Esophagus muscularis mucosa (tissue), 4 donors: ENCODE measurements at places on chromosomes 6 and 20. TPM values are rescaled to one million over a fixed set of nuclear protein-coding genes. Genes with fewer than 3 reads are reported as not detected.

PACSIN1 gene
- total RNA-seq = 0.42 TPM

VEGFA gene
- 44.0 TPM for total RNA-seq

FABP7 gene
- total RNA-seq = not detected

BPI gene
- total RNA-seq = not detected

MAP3K5 gene
- 24.1 TPM for total RNA-seq

GJA10 gene
- not detected for total RNA-seq

- H3K27ac ChIP-seq = no peak overlapping the region
- DNase-seq = no peak
- H3K4me1 ChIP-seq = no peaks in the 10 kb centered on the region
- no peaks in the 10 kb centered on the region for H3K27me3 ChIP-seq
- H3K4me3 ChIP-seq = no peak overlapping the region
These were observed 319.2 kb downstream of the CDH4 start for GRCh38 chr20:61571221-61571620.

DNA sequence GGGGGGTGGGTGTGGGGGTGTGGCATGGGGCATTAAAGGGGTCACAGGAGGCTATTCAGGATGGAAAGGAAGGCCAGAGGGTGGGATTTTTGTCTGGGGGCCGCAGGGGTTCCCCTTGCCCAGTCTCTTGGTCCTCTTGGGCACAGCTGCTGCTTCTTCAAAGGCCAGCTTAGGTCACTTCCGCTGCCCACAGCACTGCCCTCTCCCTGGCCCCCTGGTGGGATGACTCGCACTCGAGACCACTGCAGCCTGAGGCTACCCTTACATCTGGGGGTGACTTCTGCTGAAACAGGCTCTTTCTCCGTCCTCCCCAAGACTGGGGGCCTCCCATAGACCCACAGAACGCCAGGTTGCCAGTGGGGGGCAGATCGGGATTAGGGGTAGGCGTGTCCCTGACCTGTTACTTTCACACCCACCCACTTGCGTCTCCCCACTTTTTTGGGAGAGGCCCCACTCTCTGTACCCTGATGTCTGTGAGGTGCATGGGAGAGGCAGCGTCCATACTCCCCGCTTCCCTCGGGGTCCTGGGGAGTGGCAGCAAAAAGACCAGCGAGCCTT lies 1.3 kb downstream of the LKAAEAR1 start:
- no peak overlapping the region for H3K27ac ChIP-seq
- peaks cover 17% of the 10 kb centered on the region for H3K27me3 ChIP-seq
- H3K36me3 ChIP-seq = no peaks in the 10 kb centered on the region
- DNase-seq = no peak

DNA sequence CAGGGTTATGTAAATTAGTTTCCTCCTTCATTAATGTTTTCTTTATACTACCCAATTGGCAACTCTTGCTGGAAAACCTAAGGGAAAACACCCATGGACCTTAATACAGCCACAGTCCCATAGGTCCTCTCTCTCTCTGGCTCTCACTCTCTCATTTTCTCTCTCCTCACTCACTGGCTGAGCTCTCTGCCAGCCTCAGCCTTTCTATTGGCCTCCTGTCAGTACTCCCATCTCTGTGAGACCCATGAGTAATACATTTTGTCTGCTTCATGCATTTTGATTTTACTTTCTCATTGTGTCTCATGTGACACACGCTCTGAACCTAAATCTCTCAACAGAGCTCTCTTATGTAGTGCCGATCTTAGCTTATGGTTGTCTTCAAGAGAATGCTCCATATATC lies 907.5 kb downstream of the C6orf118 start:
- no peaks in the 10 kb centered on the region for H3K27me3 ChIP-seq
- no peak overlapping the region for H3K27ac ChIP-seq
- H3K4me1 ChIP-seq = no peaks in the 10 kb centered on the region
- H3K4me3 ChIP-seq = no peak overlapping the region
- no peak for DNase-seq

- no peaks in the 10 kb centered on the region for H3K27me3 ChIP-seq
- H3K27ac ChIP-seq = no peak overlapping the region
- H3K4me3 ChIP-seq = no peak overlapping the region
- H3K36me3 ChIP-seq = no peaks in the 10 kb centered on the region
- DNase-seq = no peak
These were observed 12.2 kb downstream of the ALDH5A1 start for GRCh38 chr6:24506814-24507520.

GRCh38 chr6:32116674-32117073 lies 7.5 kb upstream of the TNXB start:
- peak overlapping the region; percentile 7 for H3K27ac ChIP-seq
- no peaks in the 10 kb centered on the region for H3K27me3 ChIP-seq
- no peak for DNase-seq
- H3K36me3 ChIP-seq = peaks cover 67% of the 10 kb centered on the region
- H3K4me3 ChIP-seq = no peak overlapping the region

DNA sequence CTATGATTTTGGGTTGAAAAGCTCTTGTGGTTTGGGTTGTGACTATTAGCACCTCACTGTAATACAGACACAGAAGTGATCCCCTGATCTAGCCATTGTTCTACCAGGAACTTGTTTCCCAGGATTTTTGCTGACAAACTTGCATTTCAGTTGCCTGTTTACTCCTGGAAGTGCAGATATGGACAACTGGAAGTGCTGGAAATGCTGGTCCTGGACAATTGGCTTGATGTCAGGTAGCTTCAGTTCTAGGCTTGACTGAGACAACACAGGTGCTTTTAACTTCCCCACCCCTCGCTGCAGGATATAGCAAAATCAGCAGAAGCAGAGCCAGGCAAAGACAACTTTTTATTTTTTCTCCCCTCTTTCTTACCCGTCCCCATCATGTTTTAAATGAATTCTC lies 27.1 kb upstream of the FBXO30 start:
- no peak overlapping the region for H3K4me3 ChIP-seq
- H3K36me3 ChIP-seq = no peaks in the 10 kb centered on the region
- no peaks in the 10 kb centered on the region for H3K27me3 ChIP-seq
- H3K4me1 ChIP-seq = peaks cover 46% of the 10 kb centered on the region
- H3K27ac ChIP-seq = peak overlapping the region; percentile 76
- DNase-seq = no peak

DNA sequence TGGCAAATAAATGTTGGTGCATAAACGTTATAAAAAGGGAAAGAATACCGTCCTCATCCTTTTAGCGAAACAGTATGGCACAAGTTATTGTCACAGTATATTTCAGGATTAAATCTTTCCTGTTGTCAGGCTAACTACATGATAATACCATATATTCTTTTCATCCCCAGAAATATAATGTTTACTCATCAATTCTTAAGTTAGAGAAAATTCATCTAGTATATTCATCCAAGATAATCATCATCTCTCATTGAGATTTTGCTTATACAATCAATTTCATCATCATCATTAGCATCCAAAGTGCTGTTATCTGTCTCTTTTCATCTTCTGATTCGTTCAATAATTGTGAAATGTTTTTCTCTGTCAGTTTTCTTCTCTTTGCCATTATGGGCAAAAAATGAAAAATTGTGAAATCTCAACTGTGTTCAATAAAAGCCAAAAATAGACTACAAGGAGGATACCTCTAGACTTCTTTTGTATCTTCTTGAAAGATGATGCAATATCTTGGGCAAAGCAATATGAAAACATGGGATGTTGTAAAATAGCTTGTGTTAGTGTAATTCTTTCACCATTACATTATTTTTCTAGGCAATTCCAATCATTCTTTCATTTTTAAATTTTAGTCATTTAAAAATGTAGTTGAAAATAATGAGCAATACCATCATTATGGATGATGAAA lies 2.6 kb downstream of the SPACA1 start:
- no peak overlapping the region for H3K27ac ChIP-seq
- H3K4me1 ChIP-seq = no peaks in the 10 kb centered on the region
- no peak for DNase-seq
- H3K27me3 ChIP-seq = no peaks in the 10 kb centered on the region
- no peak overlapping the region for H3K4me3 ChIP-seq
- no peaks in the 10 kb centered on the region for H3K36me3 ChIP-seq

DNA sequence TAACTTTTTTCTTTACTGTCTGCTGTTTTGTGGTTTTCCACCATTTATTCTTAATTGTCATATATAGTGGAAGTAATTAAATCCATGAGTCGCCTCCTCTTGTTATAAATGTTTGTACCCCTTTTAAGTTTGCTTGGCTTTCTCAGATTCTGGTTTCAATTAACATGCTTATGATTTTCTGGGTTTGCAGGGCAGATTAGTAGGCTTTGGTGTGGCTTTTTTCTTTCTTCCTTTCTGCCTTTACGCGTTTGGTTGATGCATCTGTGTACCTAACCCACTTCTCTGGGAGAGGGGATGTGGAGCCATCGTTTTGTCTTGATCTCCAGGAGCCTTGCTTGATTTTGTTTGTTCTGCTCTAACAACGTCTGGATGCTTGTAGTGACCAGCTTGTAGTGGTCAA lies 100.4 kb downstream of the JARID2 start:
- no peaks in the 10 kb centered on the region for H3K36me3 ChIP-seq
- peaks cover 23% of the 10 kb centered on the region for H3K4me1 ChIP-seq
- H3K4me3 ChIP-seq = no peak overlapping the region
- no peak for DNase-seq
- H3K27me3 ChIP-seq = no peaks in the 10 kb centered on the region

DNA sequence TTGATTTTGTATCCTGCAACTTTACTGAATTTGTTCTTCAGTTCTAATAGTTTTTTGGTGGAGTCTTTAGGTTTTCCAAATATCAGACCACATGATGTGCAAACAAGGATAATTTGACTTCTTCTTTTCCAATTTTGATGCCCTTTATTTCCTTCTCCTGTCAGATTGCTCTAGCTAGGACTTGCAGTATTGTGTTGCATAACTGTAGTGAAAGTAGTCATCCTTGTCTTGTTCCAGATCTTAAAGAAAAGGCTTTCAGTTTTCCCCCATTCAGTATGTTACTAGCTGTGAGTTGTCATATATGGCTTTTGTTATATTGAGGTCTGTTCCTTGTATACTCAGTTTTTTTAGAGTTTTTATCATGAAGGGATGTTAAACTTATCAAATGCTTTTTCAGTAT lies 4.6 kb downstream of the MICB start:
- no peak for DNase-seq
- peaks cover 2% of the 10 kb centered on the region for H3K36me3 ChIP-seq
- H3K27me3 ChIP-seq = peaks cover 5% of the 10 kb centered on the region
- H3K4me3 ChIP-seq = no peak overlapping the region
- peaks cover 15% of the 10 kb centered on the region for H3K4me1 ChIP-seq

- no peak overlapping the region for H3K4me3 ChIP-seq
- no peaks in the 10 kb centered on the region for H3K27me3 ChIP-seq
- DNase-seq = no peak
- H3K36me3 ChIP-seq = no peaks in the 10 kb centered on the region
- H3K27ac ChIP-seq = no peak overlapping the region
- H3K4me1 ChIP-seq = no peaks in the 10 kb centered on the region
These were observed 197.1 kb upstream of the RGS17 start for GRCh38 chr6:153328194-153328593.

DNA sequence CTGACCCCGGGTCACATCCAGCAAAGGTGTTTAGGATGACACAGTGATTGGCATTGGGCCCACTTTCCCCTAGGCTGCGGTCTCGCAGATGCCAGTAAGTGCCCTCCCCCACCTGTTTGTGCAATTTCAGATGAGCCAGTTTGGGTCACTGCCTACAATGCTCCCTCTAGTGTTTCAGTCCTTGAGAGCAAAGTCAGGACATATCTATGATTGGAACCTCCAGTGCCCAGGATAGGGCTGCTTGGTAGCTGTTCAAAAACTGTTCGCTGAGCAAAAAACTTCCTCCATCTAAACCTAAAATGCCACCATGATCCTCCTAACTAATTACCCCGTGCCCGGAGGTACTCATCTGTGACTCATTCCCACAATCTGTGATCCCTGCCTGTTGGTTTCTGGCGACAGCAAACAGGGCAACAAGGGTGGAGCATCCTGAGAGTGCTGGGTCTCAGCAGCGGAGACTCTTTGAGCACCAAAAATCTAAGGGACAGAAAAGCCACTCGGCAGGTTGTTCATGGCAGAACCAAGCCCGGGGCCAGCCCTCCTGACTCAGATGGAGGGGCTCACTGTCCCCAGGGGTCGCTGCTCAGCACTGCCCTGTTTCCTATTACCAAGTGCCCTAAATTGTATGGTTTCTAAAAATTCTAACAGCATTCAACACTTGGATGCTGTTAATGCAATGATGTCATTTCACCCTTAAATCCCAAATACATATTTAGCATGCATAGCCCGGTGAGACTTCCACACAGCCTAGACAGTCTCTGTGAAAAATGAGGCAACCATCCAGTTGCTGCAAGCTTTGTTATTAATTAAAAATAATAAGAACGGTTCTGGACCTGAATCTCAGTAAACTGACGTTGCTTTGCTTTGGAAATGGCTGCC lies 5.0 kb downstream of the VSX1 start:
- no peaks in the 10 kb centered on the region for H3K36me3 ChIP-seq
- H3K4me3 ChIP-seq = peak overlapping the region; percentile 45
- H3K27me3 ChIP-seq = peaks cover 5% of the 10 kb centered on the region
- H3K27ac ChIP-seq = peak overlapping the region; percentile 22
- no peak for DNase-seq
- H3K4me1 ChIP-seq = peaks cover 28% of the 10 kb centered on the region

- H3K4me1 ChIP-seq = peaks cover 12% of the 10 kb centered on the region
- H3K27ac ChIP-seq = no peak overlapping the region
- no peak overlapping the region for H3K4me3 ChIP-seq
- no peak for DNase-seq
- H3K27me3 ChIP-seq = no peaks in the 10 kb centered on the region
These were observed 67.0 kb downstream of the ABHD12 start for GRCh38 chr20:25323496-25324246.

DNA sequence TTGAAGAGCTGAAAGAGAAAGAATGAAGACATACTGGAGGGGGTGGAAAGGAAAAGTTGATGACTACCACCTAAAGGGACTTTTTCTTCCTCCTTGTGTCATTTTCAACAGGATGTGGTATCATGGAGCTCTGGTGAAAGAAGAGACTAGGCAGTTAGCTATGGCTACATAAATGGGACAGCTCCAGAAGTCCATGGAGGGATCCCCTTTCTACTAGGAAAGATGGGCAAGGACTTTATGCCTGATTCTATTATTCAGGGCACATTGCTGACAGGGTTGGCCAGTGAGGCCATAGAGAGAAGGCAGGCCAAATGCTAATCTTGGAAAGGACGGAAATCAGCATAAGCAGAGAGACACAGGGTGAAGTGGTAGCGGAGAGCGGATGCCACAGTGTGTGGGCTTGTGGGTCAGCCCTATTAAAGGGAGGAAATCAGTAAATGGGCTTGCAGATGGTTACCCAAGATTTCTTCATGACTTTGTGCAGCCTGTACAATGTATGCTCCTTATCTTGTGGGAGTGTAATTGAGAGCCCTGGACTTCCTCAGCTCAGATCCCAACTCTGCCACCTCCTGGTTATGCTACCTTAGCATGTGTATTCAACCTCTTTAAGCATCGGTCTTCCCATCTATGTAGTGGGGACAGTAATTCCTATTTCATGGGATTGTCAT lies 77.4 kb upstream of the TMEM170B start:
- no peak for DNase-seq
- H3K4me3 ChIP-seq = no peak overlapping the region
- H3K4me1 ChIP-seq = no peaks in the 10 kb centered on the region
- no peaks in the 10 kb centered on the region for H3K27me3 ChIP-seq
- no peak overlapping the region for H3K27ac ChIP-seq
